ENCODE measurements at places on chromosomes 3 and 15.
A peak's percentile ranks its signal among the peaks of the same experiment; 100 is the strongest.

GRCh38 chr3:141323936-141324704 is 44.2 kb upstream of the ZBTB38 start:
- no peak for DNase-seq

GRCh38 chr15:89192766-89193165 is 28.6 kb downstream of the RLBP1 start:
- no peak for DNase-seq

DNA sequence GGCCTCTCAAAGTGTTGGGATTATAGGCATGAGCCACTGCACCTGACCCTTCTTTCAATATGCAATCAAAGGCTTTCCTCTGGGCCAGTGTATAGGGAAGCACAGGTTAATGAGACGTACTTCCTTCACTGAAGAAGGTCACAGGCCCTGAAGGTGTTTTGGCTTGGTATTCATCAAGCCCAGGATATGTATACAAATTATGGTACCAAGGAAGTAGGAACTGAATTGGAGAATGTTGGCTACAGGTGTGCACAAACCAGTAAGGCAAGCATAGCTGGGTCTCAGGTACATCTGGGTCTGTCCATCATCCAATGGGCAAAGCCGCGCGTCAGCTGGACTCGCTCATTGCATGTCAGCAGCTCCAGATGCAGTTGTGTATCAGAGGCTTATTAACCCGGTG is 237.9 kb downstream of the ADAMTS17 start:
- DNase-seq: no peak

GRCh38 chr15:65033659-65034269 is 4.3 kb upstream of the MTFMT start:
- no peak for DNase-seq

DNA sequence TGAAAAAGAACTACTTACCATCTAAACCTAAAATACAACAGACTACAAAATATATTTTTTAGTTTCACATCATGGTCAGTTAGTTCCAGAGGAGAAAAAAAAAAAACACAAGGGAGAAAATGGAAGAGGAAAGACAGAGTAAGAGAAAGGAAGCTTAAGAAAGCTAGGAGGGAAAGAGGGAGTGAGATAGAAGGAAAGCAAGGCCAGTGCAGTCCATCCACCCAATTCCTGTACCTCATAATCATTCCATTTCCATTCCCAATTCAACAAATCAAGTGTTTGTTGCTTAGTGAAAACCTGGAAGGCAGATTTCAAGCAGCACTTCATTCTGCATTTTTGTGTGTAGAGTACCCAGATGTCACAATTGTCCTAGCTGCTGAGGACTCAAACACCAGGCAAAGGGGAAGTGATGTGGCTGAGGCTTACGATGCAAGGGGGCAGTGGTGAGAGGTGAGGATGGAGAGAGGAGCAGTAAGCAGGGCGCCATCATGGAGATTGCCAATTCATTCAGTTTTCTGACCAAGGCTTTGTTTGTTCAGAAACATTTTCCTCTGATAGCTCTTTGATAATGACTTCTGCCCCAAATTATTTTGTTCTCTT is 83.6 kb upstream of the GSK3B start:
- DNase-seq: no peak

GRCh38 chr3:111252779-111253178 is 181.2 kb downstream of the NECTIN3 start:
- DNase-seq: no peak

- DNase-seq: no peak
Observed at GRCh38 chr3:101988596-101988995, 139.3 kb downstream of the NFKBIZ start.

- DNase-seq: no peak
Observed at GRCh38 chr3:57382933-57383332, 90.4 kb upstream of the ASB14 start.

DNA sequence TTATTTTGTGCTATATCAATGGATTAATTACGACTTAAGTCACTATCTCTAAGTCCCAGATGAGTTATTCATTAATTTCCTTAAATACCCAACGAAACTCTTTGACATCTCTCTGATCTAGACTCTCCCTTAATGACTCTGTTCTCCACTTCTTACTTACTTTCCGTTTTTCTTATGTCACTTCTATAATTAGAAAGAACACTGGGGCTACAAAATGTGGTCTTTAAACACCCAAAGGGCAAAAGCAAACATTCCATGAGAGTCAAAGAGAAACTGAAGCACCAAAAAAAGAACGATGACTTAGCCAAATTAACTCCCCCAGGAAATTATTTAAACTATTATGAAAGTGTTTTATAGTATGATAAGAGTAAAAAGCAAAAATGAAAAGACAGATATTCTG is 166.4 kb upstream of the UBE2E2 start:
- no peak for DNase-seq

- DNase-seq: no peak
Observed at GRCh38 chr3:78992400-78992799, 775.4 kb downstream of the ROBO1 start.

DNA sequence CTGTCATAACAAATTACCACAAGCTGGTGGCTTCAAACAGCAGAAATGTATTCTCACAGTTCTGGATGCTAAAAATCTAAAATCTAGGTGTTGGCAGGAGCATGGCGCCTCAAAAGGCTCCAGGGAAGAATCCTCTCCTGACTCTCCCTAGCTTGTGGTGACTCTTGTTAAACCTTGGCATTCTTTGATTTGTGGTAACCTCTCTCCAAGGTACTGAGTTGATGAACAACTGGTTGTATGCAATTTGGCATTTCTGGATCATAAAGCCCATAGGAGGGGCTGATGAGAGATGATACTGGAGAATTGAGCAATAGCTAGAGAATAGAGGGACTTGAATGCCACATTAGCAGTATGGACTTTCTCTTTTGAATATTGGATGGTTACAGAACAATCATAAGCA is 821.8 kb downstream of the TBL1XR1 start:
- no peak for DNase-seq

- no peak for DNase-seq
Observed at GRCh38 chr15:86829245-86829644, 749.6 kb downstream of the AGBL1 start.

DNA sequence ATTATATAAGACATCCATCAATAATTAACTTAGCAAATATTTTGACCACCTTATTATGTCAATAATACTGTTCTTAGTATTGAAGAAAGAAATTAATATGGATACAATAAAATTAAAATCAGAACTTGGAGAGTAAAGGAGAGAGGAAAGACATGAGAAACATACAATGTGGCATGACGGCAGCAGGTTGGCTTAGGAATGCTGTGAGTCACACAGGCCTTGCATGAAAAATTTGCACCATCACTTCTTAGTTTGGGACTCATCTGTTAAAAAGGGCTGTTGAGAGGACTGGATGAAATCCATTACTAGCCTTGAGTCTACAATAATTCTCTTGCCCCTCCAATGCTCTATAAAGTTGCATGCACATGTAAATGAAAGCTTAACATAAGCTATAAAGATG is 880.8 kb downstream of the ROBO1 start:
- no peak for DNase-seq

DNA sequence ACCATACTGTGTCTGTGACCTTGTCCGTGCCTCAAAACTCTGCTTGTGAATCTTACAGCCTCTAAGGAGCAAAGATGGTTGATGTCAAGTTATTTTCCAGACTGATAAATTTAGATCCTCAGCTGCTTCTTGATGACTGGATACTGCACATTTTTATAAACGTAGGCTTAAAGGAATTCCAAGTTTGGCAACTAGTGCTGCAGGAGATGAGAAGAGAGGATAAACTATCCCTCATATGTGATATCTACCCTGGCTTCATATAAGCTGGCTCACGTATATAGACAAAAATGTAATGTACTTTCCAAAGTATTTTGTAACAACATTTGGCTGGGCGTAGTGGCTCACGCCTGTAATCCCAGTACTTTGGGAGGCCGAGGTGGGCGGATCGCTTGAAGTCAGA is 89.6 kb downstream of the GMPS start:
- DNase-seq: no peak

DNA sequence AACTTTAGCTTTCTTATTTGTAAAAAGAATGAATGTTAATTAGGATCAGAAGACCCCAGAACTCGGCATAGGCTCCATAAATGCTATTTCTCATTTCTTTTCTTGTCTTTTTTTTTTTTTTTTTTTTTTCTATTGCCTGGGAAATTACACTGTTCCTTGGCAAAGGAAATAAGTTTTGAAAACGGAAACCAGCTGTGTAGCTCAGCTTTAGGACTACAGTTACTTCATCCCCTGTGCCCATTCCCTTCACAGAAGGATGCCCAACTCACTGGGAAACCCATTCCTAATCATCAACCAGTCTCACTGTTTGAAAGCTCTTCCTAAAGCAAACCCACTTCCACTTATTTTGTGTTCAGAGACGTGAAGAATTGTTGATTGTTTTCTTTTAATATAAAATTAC is 254.0 kb upstream of the IL12A start:
- DNase-seq: no peak

GRCh38 chr3:149291178-149291577 is 42.3 kb downstream of the TM4SF18 start:
- no peak for DNase-seq

DNA sequence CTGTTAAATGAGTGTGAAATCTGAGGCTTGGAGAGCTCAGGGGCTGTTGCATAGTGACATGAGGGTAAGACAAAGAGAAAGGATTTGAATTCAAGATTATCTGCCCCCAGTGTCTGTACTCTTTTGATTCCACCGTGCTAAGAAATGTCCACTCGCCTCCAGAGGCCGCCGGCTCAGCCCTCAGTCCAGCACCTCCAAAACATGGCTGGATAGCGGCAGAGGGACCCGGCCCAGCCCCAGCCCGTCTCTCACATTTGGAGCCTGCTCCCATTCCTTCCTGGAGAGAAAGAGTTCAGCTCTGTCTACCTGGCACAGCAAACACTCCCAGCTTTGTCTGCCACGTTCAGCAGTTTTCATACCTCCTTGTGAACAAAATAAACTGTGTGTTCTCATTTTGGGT is 84.8 kb upstream of the IQSEC1 start:
- DNase-seq: no peak

- peak; percentile 87 for DNase-seq
Observed at GRCh38 chr3:194824701-194825111, 139.0 kb downstream of the FAM43A start.

DNA sequence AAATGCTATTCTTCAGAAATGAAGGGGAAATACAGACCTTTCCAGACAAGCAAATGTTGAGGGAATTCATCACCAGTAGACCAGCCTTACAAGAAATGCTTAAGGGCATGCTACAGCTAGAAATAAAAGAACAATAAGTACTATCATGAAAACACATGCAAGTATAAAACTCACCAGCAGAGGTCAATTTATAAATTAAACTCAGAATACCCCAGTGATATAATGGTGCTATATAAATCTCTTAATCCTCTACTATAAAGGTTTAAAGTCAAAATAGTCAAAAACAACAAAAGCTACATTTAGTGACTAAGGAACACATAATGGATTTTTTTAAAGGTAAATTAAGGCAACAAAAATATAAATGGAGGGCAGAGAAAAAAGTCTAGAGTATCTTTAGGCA is 142.5 kb downstream of the CPNE4 start:
- DNase-seq: no peak

DNA sequence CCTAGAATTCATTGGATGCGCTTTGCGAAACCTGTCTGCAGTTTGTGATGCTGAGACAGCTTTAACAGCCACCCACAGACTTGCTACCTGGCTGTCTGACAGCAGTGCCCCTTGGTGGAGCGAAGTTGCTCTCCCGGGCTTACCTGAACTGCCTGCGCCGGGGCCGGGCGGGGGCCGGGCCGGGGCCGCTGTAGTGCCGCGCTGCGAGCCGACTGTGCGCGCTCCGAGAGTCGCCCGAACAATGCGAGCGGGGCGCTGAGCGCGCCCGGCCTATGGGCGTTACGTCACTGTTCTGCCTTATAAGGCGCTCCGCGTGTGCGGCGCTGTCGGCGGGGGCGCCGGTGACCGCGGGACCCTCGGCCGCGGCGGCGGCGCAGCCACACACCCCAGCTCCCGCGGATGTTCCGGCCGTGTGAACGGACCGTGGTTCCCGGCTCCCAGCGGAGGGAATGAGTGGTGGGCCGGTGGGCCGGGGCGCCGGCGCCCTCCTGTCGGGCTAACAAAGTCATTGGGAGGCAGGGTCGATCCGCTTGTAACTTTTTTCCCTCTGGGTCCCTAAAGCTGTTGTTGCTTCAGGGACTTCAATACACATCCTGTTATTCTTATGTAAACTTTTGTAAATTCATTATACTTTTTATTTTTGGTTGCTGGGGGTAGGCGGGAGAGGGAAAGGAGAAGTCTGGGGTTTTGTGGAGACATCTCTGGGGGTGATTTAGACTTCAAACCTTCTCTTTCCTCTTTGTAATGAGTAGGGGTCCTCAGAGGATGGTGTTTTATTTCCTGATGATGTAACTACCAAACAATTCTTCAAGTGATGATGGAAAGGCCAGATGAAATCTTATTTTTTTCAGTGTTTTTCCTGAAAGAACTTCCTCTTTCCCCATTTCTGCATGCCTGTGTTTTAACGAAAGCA is 58.5 kb downstream of the CMSS1 start:
- peak; percentile 84 for DNase-seq

- DNase-seq: no peak
Observed at GRCh38 chr3:132726341-132726823, 4.2 kb upstream of the NPHP3 start.

DNA sequence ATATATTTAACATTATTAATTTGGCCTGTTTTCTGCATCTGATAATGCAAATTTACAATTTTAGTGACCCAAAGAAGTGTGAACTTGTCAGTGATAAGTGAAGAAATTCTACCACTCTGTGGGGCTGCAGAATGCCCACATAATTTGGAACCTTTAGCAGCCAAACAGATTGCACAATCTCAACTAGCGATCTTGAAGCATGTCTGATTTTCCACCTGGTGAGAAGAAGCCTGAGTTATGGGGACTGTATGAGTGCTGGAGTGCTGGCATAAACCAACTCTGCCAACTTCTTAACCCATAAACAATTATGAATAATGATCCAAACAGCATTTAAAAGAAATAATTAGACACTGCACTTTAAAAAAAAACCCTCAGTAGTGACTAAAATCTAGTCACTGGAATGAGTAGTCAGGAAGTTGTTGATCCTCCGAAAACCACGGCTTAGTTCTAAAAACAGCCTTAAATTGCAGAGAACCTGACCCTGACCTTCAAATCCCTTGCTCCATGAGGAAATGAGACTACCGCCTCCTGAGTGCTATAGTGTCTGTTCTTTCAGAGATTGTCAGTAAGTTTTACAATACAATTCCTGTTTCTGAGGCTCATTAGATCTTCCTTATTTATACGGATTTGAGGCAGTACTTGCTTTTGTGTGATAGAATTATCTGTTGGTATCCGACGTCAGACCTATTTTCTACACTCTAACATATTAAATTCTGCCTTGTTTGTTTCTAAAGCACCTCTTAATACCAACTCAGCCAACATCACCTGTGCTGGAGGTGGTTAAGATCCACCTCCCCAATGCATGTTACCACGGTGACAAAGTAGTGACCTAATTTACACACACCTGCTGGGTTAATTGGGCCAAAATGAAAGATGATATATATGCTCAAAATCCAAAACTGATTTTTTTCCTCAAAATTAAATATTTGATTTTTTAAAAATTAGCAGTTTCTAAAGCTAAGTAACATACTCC is 267.7 kb downstream of the ZBTB20 start:
- no peak for DNase-seq

Measured in heart right ventricle (tissue), 16 donors.